ENCODE measurements at places on chromosomes 6 and 20. TPM values are rescaled to one million over a fixed set of nuclear protein-coding genes. Genes with fewer than 3 reads are reported as not detected.

DNA sequence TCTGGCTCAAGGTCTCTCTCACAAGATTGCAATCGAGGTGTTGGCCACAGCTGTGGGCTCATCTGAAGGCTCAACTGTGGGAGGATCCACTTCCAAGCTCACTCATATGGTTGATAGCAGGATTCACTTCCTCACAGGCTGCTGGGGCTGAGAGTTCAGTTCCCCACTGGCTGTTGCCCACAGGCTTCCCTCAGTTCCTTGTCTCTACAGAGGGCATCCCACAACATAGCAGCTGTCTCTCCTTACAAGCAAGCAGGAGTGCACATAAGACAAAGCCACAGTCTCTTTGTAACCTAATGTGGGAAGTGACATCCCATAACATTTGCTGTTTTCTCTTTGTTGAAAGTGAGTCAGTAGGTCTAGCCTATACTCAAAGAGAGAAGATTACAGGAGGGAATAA, 14.0 kb downstream of the SPATS1 start:
- no peaks in the 10 kb centered on the region for H3K36me3 ChIP-seq
- H3K27ac ChIP-seq = no peak overlapping the region
- H3K4me1 ChIP-seq = no peaks in the 10 kb centered on the region

DNA sequence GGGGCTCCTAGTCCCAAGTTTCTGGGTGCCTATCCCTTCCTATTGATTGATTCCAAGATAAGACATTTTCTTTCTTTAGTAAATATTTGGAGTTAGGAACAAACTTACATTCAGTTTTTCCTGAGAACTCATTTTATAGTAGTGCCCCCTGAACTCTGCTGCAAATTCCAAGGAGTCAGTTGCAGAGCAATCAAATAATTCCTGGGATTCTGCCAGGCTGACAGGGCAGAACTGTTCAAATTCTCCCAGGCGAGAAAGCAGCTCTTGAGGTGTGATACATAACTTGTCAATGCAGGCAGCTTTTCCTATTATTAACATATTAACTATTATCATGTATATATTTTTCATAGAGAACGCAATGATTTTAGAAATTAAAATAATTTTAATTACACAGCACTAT, 15.9 kb upstream of the ZBTB24 start:
- H3K4me3 ChIP-seq = no peak overlapping the region
- H3K27me3 ChIP-seq = no peaks in the 10 kb centered on the region
- H3K27ac ChIP-seq = no peak overlapping the region
- H3K36me3 ChIP-seq = no peaks in the 10 kb centered on the region
- DNase-seq = no peak

PHACTR2 gene
- total RNA-seq = 94.5 TPM

ULBP1 gene
- not detected for total RNA-seq

CCN2 gene
- 104 TPM for total RNA-seq

DNA sequence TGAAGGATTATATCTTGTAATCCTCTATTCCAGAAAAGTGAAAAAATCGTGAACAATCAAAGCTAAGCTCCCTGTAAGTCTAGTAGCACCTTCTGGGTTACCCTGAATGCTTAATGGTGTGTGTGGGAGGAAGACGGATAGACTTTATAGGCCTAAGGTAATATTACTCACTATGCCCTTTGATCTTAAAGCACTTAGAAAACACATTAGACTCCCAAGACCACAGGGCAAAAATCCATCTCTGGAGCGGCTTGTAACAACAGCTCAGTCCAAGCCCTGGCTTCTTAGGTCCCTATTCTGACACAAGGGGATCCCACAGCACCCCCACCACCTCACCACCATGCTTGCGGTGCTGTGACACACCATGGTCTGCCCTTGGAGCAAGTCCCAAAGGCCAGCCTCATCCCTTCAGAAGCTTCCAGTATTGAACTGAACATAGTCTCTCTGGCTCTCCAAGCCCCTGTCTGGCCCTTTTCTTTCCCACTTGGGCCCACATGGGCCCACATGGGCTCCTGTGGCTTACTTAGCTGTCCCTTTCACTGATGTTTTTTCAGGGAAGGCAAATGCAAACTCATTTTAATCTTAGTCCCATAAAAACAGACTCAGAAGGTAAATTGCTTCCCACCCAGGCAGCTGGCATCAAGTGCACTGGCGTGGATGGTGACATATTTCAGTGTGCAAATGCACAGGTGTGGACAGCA, 28.3 kb downstream of the C6orf132 start:
- DNase-seq = no peak
- no peak overlapping the region for H3K27ac ChIP-seq
- H3K4me1 ChIP-seq = no peaks in the 10 kb centered on the region
- no peaks in the 10 kb centered on the region for H3K27me3 ChIP-seq
